ENCODE measurements at places on chromosomes 13 and 19.

- no peak for DNase-seq
These were observed 36.2 kb downstream of the GPC6 start for GRCh38 chr13:93262729-93263345.

DNA sequence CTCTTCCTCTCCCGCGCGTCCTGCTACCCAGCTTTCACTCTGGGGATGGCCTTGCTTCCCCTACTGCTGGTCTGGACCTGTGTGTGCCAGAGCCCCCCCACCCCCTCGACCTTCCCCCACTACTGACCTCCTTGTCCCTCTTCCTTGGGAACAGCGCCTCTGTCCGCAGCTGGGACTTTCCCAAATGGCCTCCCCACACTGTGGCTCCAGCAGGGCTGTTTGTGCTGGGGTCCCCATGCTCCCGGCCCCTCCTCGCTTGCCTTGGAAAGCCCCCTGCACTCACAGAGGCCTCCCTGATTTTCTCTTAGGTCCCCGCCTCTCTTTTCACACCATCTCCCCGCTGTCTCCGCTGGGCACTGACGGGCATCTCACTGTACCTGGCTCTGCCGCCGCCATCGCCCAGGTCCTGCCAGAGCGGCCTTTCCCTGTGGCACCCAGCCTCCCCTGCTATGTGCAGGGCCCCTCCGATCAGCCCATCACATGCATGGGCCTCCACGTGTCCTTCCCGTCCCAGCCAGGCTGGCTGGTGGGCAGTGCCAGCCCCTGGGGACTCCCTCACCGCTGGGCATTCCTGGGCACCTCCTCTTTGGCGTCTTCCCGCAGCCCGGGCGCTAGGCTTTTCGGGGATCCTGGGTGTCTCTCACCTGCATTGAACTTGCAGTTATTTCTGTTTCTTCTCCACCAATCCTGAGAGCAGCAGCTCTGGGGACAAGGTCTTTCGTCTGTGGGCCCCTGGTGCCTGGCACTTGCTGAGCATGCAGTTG, 118.7 kb downstream of the ATP11A start:
- no peak for DNase-seq

GRCh38 chr13:46101484-46102254, 3.2 kb downstream of the CPB2 start:
- DNase-seq = no peak

DNA sequence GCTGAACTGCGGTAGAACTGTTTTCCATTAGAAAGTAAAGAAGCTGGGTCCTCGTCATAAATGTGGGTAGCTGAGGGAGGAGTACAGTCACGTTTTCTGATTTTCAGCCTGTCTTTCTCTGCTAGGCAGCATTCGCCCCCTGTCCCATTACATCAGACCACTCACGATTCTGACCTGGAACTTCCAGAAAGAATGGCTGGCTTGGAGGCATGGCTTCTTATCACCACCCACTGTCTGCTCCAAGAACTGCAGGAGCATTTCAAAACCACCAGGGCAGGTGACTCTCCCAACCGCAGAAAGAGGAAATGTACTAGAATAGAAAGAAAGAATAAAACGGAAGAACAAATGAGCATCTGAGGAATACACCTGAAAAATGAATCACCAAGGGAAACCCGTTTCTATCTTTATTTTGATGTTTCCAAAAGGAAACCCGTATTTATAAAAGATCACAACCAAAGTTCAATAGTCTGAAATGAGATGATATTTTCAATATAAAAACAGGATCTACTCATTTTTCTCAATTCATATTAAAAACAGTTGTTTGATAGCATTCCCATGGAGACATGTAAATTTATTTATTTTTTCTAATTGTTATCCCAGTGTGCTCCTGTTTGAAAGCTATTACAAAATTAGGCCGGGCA, 22.1 kb upstream of the POMP start:
- no peak for DNase-seq

- no peak for DNase-seq
These were observed 261.7 kb downstream of the MTUS2 start for GRCh38 chr13:29081697-29082440.

DNA sequence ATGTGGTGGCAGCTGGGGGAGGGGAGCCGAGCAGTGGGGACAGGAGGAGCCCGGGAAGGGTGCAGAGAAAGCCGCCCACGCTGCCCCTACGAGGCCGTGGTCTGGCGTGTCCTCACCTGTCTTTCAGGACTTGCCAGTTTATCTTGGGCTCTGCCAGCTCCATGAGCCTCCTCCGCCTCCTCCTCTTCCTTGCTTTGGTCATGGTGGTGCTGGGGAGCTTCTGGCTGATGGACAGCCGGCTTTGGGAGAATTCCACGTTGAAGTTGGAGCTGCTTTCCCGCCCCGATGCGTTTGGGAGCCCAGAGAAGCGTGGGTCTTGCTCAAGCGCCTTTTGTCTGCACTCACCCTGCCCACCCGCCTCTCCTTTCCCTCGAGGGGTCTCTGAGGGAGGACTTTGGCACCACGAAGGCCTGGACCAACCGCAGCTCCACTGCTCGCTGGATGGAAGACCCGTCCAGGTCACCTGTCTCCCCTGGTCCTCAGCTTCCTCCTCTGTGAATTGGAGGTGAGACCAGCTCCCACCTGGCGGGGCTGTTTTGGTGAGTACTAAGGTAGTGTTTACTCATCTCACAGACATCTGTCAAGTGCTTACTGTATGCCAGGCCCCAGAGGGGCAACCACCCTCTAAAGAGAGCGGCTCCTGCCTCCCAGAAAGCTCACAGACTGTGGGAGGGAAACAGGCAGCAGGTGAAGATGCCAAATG, 29.7 kb upstream of the MIER2 start:
- no peak for DNase-seq

DNA sequence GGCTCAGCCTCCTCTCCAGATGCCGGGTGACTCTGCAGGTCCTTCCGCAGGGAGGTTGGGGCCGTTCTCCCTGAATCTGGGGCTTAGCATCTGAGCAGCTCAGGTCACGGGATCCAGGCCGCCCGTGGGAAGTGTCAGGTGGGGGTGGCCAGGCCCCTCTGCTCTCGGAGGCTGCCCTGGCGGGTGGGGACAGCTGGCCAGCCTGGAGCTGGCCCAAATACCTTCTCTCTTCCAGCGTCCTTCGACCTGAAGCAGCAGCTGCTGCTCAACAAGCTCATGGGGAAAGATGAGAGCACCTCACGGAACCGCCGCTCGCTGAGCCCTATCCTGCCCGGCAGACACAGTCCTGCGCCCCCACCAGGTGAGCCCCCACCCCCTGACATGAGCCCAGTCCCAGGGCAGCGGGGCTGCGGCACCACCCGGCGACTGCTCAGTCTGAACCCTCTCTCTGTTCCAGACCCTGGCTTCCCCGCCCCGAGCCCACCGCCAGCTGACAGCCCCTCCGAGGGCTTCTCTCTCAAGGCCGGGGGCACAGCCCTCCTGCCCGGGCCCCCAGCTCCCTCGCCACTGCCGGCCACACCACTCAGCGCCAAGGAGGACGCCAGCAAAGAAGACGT, 19.1 kb downstream of the PEX11G start:
- no peak for DNase-seq

- DNase-seq = no peak
These were observed 99.4 kb upstream of the SERP2 start for GRCh38 chr13:44273991-44274770.

GRCh38 chr13:25170554-25171111, 1.5 kb downstream of the AMER2 start:
- DNase-seq = no peak

DNA sequence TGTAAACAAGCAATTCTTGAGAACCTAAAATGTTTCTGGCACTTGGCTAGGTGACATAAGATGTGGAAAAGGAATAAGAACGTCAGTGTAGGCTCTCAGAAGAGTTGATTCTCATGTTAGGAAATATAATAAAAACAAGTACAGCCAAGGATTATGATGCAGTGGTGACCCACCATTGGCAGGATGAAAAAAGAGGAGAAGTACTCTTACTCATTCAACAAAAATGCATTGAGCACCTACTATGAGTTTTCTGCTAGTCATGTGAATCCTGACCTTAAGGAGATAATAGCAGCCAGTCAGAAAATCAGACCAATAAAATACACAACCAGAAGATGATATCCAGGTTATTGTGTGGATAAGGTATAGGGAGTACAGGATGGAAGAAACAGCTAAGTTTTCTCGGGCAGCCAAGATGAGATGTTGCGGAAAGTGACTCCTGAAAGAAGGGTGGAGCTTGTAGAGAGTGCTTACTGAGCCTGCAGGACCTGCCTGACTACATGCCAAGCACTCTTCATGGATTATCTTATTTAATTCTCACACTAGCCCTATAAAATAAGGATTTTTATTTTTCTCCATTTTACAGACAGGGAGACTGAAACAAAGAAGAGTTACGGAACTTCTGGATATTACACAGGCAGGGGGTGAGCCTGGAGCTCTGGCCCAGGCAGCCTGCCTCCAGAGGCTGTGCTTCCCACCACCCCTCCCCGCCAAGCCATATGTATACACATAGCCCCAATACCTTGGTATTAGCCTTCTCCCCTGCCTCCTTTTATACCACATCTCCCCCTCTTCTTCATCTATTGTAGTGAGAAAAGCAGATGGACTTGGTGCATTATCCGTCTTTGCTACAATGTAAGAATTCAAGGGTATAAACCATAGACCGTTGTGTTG, 58.0 kb downstream of the TGDS start:
- no peak for DNase-seq

GRCh38 chr13:31007417-31007816, 75.0 kb downstream of the TEX26 start:
- no peak for DNase-seq

DNA sequence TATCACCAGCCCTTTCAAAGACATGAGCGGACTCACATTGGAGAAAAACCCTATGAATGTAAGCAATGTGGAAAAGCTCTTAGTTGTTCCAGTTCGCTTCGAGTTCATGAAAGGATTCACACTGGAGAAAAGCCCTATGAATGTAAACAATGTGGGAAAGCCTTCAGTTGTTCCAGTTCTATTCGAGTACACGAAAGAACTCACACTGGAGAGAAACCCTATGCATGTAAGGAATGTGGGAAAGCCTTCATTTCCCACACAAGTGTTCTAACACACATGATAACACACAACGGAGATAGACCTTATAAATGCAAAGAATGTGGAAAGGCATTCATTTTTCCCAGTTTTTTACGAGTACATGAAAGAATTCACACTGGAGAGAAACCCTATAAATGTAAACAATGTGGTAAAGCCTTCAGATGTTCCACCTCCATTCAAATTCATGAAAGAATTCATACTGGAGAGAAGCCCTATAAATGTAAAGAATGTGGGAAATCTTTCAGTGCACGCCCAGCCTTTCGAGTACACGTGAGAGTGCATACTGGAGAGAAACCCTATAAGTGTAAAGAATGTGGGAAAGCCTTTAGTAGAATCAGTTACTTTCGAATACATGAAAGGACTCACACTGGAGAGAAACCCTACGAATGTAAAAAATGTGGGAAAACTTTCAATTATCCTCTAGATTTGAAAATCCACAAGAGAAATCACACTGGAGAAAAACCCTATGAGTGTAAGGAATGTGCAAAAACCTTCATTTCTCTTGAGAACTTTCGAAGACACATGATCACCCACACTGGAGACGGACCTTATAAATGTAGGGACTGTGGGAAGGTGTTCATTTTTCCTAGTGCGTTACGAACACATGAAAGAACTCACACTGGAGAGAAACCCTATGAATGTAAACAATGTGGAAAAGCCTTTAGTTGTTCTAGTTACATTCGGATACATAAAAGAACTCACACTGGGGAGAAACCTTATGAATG, 17.6 kb downstream of the ZNF791 start:
- no peak for DNase-seq

DNA sequence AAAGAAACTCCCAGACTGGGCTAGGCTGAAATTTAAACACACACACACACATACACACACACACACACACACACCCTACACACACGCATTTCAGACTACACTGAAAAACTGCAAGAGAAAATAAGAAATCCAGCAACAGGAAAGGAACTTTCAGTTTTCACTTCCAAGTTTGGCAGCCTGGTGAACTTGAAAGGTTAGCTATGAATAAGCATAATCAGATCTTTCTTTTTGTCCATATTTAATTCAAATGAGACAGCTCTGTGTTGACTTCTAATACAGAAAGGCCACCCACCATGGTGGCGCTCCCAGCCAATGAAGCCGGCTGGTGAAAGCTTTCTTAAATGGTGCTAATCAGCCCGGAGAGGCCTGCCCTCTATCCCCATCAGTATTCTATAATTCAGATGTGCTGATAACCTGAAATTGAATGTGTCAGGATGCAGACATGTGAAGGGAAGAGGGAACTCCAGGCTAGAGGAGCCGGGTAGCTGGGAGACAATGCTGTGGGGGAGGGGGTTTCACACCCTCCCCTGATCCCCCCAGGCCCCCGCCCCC, 108.3 kb upstream of the ZNF536 start:
- DNase-seq = no peak

GRCh38 chr19:41476583-41476982, 33.6 kb downstream of the ERICH4 start:
- DNase-seq = no peak

DNA sequence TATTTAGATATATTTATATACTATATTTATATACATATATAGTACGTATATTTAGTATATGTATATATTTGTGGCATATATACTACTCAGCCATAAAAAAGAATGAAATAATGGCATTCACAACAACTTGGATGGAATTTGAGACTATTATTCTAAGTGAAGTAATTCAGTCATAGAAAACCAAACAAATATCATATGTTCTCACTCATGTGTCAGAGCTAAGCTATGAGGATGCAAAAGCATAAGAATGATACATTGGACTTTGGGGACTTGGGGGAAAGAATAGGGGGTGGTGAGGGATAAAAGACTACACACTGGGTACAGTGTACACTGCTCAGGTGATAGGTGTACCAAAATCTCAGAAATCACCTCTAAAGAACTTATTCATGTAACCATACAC, 1015.7 kb downstream of the EFNB2 start:
- no peak for DNase-seq

- DNase-seq = no peak
These were observed 66.2 kb downstream of the SLC15A1 start for GRCh38 chr13:98686270-98686669.

DNA sequence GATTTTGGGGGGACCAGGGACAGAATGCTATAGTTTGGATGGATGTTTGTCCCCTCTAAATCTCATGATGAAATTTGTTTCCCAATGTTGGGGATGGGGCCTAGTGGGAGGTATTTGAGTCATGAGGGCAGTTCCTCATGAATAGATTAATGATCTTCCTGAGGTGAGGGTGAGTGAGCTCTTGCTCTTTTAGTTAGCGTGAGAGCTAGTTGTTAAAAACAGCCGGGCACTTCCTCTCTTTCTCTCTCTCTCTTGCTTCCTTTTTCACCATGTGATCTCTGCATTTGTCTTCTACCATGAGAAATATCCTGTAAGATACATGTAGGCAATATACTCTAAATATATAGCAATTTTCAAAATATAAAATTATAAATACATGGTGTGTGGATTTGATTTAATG, 290.8 kb upstream of the PCDH9 start:
- DNase-seq = no peak

DNA sequence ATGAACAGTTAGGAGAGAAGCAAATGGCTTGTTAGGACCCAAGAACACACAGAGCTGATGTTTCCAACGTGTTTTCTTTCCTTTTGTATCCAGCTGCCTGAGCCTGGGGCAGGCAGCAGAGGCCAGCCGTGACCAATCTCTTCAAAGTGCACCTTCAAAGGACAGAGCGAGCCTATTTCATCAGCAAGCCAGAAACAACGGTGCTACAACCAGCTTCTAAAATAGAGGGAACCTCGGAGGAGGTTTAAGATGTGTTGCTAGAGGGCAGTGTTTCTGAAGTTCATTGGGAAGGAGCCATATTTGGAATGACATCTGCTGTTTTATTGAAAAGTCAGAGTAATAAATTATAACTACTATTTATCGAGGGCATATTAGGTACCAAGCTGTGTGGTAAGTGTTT, 56.2 kb upstream of the RFC3 start:
- DNase-seq = no peak

- peak; percentile 93 for DNase-seq
These were observed at the start of gene MAST3 for GRCh38 chr19:18097217-18097992. MAST3 (plus strand) TSS chr19:18097778; CDS start chr19:18097793, 15 bp downstream.
